ENCODE measurements at places on chromosomes 13 and 19. TPM values are rescaled to one million over a fixed set of nuclear protein-coding genes. Genes with fewer than 3 reads are reported as not detected.

- H3K4me3 ChIP-seq: no peak overlapping the region
- H3K36me3 ChIP-seq: no peaks in the 10 kb centered on the region
- no peak for DNase-seq
- peaks cover 10% of the 10 kb centered on the region for H3K27me3 ChIP-seq
- no peak overlapping the region for H3K27ac ChIP-seq
Observed at GRCh38 chr13:34750078-34750931, 191.8 kb upstream of the NBEA start.

DNA sequence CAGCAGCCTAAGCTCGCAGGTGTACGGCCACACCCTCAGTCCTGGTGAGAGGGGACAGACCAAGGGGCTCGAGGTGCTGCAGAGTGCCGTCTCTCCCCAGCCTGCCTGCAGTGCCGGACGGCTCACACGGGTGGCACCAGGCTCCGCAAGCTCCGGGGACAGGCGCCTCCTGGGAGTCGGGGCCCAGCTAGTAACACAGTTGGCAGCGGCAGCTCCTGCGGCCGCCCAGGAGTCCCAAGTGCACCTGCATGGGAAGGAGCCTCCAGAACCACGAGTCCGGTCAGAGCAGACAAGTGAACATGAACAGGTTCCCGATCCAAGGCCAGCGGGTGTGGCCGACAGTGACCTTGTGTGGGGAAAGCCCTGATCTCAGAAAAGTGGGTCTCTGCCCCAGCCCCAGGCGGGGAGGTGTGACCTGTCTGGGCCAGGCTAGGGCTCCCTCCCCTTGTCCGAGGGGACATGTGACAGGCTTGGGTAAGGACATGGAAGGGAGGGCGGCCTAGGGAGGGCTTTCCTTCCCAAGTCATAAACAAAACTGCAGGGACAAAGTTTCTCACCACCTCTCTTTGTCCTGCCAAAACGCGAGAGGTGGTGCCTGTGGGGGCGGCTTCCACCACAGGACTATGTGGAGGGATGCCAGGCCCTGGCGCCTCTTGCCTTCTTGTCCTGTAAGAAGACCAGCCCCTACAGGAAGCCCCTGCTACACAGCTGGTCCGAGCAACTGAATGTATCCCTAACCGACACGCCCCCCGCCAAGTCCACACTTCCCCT lies 46.5 kb downstream of the MLLT1 start:
- no peak for DNase-seq
- H3K27ac ChIP-seq: no peak overlapping the region
- no peak overlapping the region for H3K4me3 ChIP-seq
- peaks cover 15% of the 10 kb centered on the region for H3K4me1 ChIP-seq

Gene SLC7A9
- 0.42 TPM for total RNA-seq

Gene ZNF568
- total RNA-seq: 14.7 TPM

DNA sequence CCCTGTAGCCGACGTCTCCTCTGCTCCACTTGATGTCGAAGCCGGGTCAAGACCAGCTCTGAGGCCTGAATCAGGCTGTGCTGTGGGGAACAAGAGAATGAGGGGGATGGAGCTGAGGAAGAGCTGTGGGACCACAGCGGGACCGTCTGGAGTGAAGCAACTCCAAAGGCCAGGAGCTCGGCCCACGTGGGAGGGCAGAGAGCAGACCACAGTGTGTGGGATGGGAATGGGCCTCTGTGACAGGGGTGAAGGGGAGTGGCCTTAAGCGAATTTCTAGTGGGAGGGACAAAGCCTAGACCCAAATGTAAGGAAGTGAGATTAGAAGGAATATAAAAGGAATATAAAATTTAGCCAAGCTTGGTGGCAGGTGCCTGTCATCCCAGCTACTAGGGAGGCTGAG lies 3.8 kb upstream of the SLC8A2 start:
- H3K27me3 ChIP-seq: peaks cover 14% of the 10 kb centered on the region
- peaks cover 7% of the 10 kb centered on the region for H3K4me1 ChIP-seq
- no peak overlapping the region for H3K27ac ChIP-seq
- H3K4me3 ChIP-seq: no peak overlapping the region

DNA sequence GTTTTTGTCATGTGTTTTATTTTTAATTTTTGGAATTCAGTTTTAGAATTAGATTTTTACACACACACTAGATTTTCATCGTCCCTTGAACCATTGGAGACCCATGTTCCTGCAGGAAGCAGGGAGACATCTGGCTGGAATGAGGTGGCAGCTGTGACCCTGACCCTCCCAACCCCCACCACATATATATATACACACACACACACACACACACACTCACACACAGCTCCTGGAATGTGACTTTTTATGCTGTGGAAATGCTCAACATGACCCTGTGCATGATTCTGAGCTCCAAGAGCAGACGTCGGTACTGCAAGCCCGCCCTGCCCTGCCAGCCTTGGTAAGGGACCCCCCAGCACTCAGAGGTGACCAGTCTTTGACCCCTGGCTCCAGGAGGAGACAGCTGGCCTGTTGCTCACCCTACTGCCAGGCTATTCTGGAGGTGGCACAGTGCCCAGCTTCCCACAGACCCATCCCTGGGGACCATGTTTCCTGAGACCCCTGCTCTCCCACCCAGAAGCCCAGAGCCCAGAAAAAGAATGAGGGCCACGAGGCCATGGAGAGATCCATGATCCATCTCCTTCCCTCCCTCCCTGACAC lies 103.2 kb upstream of the VSTM2B start:
- no peak for DNase-seq
- H3K4me1 ChIP-seq: no peaks in the 10 kb centered on the region
- H3K27me3 ChIP-seq: peaks cover 3% of the 10 kb centered on the region
- H3K4me3 ChIP-seq: no peak overlapping the region
- H3K36me3 ChIP-seq: no peaks in the 10 kb centered on the region
- H3K27ac ChIP-seq: no peak overlapping the region

DNA sequence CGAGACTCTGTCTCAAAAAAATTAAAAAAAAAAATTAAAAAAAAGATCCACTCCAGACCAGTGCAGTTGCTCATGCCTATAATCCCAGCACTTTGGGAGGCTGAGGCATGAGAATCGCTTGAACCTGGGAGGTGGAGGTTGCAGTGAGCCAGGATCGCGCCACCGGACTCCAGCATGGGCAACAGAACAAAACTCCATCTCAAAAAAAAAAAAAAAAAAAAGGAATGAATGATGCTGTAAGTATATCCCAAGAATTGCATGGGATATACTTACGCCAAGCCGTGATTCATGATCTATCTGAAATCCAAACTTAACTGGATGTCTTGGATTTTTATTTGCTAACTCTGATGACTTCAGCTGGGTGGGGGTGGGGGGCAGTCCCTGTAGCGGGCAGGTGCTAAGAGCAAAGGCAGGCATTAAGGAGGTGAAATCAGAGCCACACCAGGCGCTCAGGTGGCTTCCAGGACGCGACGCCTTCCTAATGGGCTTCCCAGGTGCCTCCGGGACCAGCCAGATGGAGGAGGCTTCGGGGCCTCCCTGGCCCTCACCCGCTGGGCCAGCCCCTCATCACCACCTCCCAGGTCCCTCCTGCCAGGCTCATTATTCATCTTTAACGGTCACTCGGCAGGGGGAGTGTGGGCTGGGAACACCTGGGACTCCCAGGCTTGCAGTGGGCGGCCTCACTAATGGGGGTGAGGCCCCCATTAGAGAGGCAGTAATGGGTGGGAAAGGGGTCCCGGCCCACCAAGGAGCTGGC lies 11.4 kb upstream of the FUT5 start:
- DNase-seq: no peak
- no peak overlapping the region for H3K4me3 ChIP-seq
- no peak overlapping the region for H3K27ac ChIP-seq
- no peaks in the 10 kb centered on the region for H3K4me1 ChIP-seq
- peaks cover 12% of the 10 kb centered on the region for H3K27me3 ChIP-seq

DNA sequence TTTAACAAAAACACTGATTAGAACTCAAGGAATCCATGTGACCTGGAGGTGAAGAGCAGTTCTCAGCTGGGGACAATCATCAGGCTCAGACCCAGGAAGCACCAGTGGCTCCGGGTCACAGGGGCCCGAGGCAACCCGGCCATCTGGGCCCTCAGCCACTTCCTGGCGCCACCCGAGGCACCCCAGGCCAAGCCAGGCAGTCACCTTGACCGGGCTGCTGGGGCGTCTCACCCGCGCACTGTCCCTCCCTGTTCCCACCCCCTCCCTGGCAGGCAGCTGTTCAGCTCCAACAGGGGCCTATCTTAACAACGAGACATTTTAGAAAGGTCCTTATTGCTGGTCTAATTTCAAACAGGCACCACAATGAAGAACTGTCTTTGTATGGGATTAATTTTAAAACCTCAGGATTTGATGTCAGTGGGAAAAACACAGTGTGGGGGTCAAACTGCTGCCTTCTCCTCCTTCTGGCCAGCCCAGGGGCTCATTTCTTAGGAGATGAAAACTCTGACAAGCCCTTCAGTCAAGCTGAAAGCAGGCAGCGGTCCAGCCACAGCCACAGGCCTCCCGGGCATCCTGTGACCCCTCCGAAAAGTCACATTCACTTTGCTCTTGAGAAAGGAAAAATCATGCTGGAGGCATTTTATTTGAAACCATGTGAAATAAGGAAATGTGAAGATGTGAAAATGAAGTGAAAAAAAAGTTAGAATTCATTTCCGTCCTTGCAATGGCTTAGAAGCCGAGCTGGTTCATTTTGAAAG lies 83.3 kb downstream of the KCTD15 start:
- H3K27ac ChIP-seq: no peak overlapping the region
- H3K4me3 ChIP-seq: no peak overlapping the region
- no peaks in the 10 kb centered on the region for H3K36me3 ChIP-seq
- peaks cover 4% of the 10 kb centered on the region for H3K27me3 ChIP-seq

- peaks cover 2% of the 10 kb centered on the region for H3K4me1 ChIP-seq
- H3K36me3 ChIP-seq: no peaks in the 10 kb centered on the region
- H3K27ac ChIP-seq: no peak overlapping the region
- DNase-seq: peak; percentile 78
- no peak overlapping the region for H3K4me3 ChIP-seq
Observed at GRCh38 chr19:4576016-4576933, 16.8 kb upstream of the SEMA6B start.

Gene SIPA1L3
- total RNA-seq: 24.6 TPM

- no peak for DNase-seq
- no peak overlapping the region for H3K27ac ChIP-seq
- H3K4me1 ChIP-seq: peaks cover 17% of the 10 kb centered on the region
- H3K27me3 ChIP-seq: no peaks in the 10 kb centered on the region
- H3K36me3 ChIP-seq: no peaks in the 10 kb centered on the region
Observed at GRCh38 chr13:31196992-31197391, 2.8 kb upstream of the B3GLCT start.

DNA sequence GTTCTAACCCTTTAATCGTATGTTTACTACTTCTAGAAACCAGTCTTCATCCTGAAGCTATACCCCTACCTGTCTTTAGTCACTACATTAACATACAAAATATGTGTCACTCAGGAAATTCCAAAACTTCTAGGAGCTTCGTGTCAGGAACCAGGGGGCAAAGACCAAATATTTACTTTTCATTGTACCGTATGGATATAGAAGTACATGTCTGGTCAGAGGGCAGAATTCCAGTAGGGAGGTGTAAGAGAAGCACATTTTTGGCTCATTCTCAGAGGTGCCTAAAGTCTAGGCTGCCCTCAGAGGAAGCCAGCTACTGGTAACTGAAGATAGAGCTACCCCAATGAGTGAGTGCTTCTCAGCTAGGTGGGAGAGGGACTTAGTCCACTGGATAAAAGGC lies 320.7 kb downstream of the DIAPH3 start:
- peaks cover 1% of the 10 kb centered on the region for H3K36me3 ChIP-seq
- H3K4me3 ChIP-seq: no peak overlapping the region
- no peak for DNase-seq

DNA sequence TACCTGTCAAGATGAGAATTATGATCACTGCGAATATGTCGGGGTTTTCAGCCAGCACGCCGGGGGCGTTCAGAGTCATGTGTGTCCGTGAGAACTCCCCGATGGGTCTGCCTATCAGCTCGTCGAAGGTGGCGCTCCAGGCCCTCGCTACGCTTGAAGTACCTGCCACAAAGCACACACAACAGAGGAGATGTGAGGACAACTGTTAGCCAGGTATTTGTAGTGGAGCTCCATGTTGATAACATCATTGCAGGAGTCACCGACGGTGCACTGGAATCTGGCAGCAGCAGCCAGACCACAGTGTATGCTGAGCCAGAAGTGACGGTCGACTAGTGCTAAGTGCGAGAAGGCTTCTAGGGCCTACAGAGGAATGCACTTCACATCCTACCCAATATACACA lies 62.7 kb downstream of the SLC7A1 start:
- no peak overlapping the region for H3K27ac ChIP-seq
- H3K36me3 ChIP-seq: peaks cover 5% of the 10 kb centered on the region
- no peaks in the 10 kb centered on the region for H3K27me3 ChIP-seq
- no peak overlapping the region for H3K4me3 ChIP-seq
- peaks cover 3% of the 10 kb centered on the region for H3K4me1 ChIP-seq

DNA sequence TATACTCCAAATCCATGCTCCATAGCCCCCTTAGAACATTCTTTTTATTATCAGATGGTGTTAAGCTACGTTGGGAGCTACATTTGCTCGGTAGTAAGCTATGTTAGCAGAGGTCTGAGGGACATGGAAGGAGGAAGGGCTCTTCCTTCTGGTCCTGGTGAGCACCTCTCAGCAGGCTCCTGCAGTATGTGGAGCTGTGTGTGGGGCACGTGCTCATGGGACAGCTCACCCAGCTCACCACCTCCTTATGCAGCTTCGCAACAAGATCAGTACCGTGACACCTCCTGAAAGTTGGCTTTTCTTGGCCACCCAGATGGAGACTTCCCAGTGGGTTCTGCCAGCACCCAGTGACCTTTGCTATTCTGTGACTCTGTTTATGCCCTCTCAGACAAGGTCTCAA lies 400.5 kb upstream of the SLC10A2 start:
- no peaks in the 10 kb centered on the region for H3K27me3 ChIP-seq
- H3K27ac ChIP-seq: no peak overlapping the region
- DNase-seq: no peak
- no peaks in the 10 kb centered on the region for H3K36me3 ChIP-seq

DNA sequence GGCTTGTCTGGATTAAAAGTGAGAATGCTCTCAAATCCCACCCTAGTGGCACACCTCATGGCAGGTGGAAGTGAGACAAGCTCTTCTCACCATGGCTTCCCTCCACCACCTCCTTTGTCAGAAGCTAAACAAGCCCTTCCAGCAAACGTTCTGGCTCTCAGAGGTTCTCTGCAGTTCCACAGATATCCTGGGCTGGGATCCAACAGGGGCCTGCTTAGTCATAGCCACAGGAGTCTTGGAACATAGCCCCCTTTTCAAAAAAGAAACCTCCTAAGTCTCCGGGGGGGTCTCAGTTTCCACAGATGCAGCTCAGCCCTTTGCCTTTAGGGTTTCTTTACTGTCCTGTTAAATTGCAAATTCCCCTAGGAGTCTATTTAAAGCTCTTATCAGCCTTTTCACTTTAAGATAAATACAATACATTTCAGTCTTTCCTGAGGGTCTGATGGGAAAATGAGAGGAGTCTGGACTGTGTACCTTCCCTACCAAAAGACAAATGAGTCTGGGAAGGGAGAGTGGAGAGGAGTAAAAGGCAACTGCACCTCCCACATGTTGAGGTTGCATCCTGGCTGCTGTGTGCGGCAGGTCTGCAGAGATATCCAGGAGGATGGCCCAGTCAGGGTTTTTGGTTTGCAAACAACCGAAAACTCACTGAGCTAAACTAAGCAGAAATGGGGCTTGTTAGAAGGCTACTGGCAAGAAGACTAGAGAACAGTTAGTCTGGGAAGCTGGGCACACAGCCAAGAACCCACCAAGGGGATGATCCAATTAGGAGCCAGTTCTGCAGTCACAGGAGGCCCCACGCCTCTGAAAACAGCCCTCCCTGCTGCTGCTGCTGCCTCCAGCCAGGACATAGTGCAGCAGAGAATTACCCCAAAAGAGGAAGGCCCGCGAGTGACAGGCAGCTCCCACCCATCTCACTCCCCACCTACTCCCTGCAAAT lies 41.4 kb upstream of the SERP2 start:
- H3K27ac ChIP-seq: no peak overlapping the region
- H3K27me3 ChIP-seq: no peaks in the 10 kb centered on the region
- no peak overlapping the region for H3K4me3 ChIP-seq
- H3K4me1 ChIP-seq: peaks cover 5% of the 10 kb centered on the region
- H3K36me3 ChIP-seq: no peaks in the 10 kb centered on the region
- no peak for DNase-seq

Gene ASF1B
- 82.4 TPM for total RNA-seq
